ENCODE measurements at places on chromosomes 12 and 14.

DNA sequence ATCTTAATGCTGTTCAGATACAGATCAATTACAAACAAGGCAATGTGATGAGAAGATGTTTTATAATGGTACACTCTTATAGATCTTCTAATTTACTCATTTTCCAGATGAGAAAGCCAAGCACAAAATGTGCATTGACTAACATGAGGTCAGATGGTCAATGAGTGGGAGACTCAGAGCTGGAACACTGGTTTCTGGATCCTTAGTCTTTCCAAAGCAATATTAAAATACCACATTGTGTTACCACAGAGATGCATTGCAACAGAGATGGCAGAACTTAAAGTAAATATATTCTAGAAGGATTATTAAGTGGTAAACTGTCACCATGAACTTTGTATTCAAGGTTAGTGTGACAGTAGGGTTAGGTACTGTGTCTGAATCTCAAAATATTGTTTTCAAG lies 113.6 kb downstream of the SLC15A5 start:
- DNase-seq, result no peak
- no peak overlapping the region for H3K4me3 ChIP-seq
- no peaks in the 10 kb centered on the region for H3K27me3 ChIP-seq
- H3K27ac ChIP-seq, result no peak overlapping the region
- H3K4me1 ChIP-seq, result no peaks in the 10 kb centered on the region
- H3K36me3 ChIP-seq, result no peaks in the 10 kb centered on the region

- no peak overlapping the region for H3K27ac ChIP-seq
- no peaks in the 10 kb centered on the region for H3K27me3 ChIP-seq
- no peak for DNase-seq
- no peak overlapping the region for H3K4me3 ChIP-seq
- H3K4me1 ChIP-seq, result peaks cover 29% of the 10 kb centered on the region
These were observed 224.3 kb downstream of the SLC41A2 start for GRCh38 chr12:104733717-104734175.

- no peaks in the 10 kb centered on the region for H3K27me3 ChIP-seq
- no peak overlapping the region for H3K4me3 ChIP-seq
- DNase-seq, result no peak
- H3K4me1 ChIP-seq, result no peaks in the 10 kb centered on the region
These were observed 1178.3 kb upstream of the FLRT2 start for GRCh38 chr14:84351646-84352045.

- H3K4me3 ChIP-seq, result peak overlapping the region; percentile 19
- no peaks in the 10 kb centered on the region for H3K27me3 ChIP-seq
- no peak for DNase-seq
- peak overlapping the region; percentile 20 for H3K27ac ChIP-seq
- H3K36me3 ChIP-seq, result no peaks in the 10 kb centered on the region
These were observed 2.6 kb upstream of the P3H3 start for GRCh38 chr12:6825398-6826124.

DNA sequence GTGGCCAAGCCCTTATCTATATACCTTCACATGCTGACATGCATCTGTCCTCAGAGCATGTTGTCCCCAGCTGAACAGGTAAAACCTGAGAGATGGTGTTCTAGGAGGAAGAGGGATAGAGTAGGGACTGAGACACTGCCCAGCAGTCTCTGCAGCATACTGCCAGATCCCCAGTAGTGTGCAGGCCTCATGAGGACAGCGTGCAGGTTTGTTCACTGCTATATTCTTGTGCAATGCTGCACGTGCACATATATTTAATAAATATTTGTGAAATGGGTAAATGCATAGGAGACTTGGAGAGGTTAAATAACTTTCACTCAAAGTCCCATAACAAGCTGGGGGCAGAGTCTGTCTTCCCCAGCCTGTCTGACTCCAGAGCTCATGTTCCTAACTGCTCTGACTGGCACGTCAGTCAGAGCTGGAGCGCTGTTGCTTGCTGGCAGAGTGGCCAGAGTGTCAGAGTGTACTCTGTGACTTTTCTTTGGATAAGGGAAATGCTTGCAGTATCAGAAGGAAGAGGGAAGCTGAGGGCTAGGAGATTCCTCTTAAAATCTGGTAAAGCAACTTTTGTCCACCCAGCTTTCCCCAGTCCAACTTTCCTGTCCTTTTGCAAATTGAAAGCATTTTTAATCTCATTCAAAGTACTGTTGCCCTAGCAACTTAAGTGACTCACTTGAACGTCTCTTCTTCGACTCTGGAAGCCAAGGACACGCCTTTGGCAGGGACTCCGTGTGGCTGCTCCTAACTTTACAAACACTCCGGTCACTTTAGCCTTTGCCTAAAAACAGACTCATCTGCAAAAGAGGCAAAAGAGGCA lies 14.9 kb upstream of the POLR3B start:
- H3K4me1 ChIP-seq, result peaks cover 40% of the 10 kb centered on the region
- peak overlapping the region; percentile 73 for H3K27ac ChIP-seq
- no peaks in the 10 kb centered on the region for H3K27me3 ChIP-seq

DNA sequence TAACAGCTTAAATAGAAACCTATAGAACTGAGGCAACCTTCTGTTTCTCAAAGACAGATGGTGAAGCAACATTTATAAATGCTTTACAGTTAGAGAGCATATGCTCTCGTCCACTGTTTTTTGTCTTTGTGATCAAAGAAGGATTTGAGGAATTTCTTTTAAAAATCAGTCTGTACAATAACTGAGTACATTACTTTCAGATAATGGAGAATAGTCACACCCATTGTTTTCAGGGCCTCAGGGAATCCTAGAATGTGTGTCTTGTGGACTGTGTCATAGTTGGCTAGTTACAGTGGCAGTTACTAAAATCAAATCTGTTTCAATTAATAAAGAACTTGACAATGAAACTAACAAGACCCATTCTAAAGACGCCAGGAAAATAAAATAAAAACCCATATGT lies 107.9 kb downstream of the PRKCH start:
- H3K4me3 ChIP-seq, result no peak overlapping the region
- DNase-seq, result no peak
- no peak overlapping the region for H3K27ac ChIP-seq
- no peaks in the 10 kb centered on the region for H3K36me3 ChIP-seq
- no peaks in the 10 kb centered on the region for H3K27me3 ChIP-seq
